K562 (cell line): ENCODE measurements at places on chromosomes 2 and 18.

DNA sequence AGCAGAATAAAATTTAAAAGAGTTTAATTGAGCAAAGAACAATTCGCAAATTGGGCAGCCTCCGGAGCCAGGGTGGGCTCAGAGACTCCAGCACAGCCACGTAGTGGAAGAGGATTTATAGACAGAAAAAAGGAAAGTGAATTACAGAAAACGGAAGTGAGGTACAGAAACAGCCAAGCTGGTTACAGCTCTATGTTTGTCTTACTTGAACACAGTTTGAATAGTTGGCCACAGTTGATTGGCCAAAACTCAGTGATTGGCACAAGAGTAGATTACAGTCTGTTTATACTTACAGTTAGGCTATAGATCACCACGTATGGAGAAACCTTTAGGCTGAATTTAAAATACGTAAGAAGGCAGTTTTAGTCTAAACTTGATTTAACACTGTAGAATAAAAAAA, 78.8 kb upstream of the NEDD4L start:
- DNase-seq, result no peak

DNA sequence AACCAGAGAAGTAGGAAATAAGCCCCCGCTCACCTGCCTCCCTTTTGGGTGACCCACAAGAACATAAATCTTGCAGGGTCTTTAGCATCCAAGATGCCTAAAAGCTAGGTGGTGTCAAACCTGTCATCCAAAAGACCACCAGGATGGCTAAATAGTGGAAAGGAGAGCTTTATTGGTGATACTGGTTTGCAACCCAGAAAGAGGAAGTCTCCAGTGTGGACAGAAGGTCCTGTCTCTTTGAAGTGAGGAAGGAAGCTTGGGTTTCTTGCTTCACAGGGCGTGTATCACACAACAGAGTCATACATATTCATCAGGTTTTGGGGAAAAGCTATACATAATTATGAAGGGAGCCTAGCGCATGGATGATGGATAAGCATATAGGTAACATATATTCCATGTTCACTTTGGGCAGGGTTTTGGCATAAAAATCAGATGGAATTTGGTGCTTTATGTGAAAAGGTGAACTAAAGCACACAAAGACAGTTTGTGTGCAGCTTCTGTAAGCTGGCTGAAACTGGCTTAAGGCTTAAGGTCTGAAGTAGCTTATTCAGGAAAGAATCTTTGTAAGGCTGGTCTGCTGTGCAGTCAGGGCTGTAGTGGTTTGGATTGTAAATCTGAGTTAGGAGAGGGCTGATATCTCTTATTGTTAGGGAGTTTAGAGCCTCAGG, 102.2 kb upstream of the MSH2 start:
- DNase-seq, result no peak

- DNase-seq, result no peak
These were observed 48.0 kb upstream of the TGIF1 start for GRCh38 chr18:3401669-3402620.

DNA sequence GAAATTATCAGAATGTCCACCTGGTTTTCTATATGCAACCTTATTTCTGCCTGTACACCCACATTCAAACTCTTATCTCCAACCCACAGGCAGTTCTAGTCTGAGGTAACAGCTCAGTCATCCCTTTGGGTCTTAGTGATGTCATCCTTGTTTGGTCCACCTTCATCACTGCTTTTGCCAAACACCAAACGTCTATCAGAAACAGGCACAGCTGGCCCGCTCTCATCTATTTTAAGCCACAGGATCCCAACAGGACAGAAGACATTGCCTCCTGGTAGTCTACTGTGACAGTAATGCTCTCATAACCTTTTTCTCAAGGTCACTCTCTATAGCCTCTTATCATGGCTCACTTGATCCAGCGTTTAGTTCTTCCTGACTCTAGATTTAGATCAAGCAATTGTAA, 99.0 kb upstream of the CHAC2 start:
- peak; percentile 74 for DNase-seq

GRCh38 chr2:215760557-215760956, 252.8 kb downstream of the MREG start:
- no peak for DNase-seq
